ENCODE measurements at places on chromosomes 16 and 17.

DNA sequence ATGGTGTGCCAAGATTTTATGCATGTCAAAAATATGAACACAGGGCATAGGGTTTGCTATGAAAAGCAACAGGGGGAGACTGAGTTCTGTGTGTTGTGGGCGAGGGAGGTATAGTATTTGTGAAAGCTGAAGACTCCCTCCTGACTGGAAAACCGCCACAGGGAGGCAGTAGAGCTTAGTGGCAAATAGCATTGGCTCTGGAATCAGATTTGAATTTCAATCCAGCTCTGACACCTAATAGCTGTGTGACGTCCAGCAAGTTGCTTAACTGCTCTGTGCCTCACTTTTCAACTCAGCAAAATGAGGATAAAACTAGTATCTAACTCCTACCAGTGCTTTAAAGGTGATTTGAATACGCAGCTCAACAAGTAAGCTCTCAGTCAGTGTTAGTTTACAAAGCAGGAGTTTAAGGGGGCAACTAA lies 22.0 kb downstream of the KPNA2 start:
- peak; percentile 12 for DNase-seq

- no peak for DNase-seq
Measured at GRCh38 chr16:60060731-60061130, 1326.6 kb upstream of the GOT2 start.

DNA sequence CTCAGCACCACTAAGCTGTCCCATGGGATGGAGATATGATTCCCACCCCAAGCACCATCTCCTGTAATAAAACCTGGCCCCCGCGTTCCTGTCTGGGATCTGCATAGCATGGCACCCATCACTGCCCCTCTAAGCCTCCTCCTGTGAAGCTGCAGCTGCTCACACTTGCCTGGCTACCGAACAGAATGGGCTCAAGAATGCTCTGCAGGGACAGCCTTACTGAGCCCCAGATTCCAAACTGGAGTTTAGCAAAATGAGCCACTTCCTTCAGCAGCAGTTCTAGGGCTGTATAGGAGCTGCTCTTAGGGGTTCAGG lies 256.1 kb downstream of the CPPED1 start:
- no peak for DNase-seq

GRCh38 chr16:12206098-12206748 lies 229.7 kb downstream of the SNX29 start:
- DNase-seq: no peak

Data from HEK293T (cell line).